ENCODE measurements at places on chromosomes 16 and 17.

DNA sequence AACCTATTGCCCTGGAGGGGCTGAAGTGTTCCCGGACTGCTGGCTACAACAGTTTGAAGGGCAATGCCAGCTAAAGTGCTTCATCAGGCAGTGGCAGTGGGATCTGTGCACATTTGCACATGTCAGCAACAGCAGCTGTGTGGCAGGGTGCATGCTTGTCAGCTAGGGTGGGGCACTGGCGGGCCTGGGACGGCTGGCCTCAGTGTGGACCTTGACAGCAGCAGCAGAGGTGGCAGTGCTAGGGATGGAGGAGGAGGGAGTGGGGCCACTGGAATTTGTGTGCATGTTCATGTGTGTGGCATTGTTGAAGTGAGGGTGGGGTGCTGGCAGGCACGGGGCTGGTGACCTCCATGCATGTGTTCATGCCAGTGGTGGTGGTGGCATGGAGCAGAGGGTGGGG, 203.3 kb upstream of the HS3ST4 start:
- DNase-seq = no peak

DNA sequence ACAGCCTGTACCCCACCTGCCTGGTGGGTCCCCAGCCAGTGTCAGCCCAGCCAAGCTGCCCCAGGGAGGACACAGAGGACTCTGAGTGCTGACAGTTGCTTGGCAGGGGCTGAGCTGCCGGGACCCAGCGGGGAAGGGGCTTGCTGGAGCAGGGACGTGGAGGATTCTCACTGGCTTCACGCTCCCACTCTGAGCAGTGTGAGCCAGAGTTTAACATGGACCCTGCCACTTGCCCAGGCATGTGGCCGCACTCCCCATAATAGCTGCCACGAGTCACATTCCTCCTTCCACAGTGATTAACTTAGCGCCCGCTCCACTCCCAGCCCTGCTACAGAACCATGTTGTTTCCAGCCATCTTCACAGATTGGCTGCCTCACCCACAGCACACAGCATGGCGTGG, 31.2 kb downstream of the SREBF1 start:
- DNase-seq = no peak

DNA sequence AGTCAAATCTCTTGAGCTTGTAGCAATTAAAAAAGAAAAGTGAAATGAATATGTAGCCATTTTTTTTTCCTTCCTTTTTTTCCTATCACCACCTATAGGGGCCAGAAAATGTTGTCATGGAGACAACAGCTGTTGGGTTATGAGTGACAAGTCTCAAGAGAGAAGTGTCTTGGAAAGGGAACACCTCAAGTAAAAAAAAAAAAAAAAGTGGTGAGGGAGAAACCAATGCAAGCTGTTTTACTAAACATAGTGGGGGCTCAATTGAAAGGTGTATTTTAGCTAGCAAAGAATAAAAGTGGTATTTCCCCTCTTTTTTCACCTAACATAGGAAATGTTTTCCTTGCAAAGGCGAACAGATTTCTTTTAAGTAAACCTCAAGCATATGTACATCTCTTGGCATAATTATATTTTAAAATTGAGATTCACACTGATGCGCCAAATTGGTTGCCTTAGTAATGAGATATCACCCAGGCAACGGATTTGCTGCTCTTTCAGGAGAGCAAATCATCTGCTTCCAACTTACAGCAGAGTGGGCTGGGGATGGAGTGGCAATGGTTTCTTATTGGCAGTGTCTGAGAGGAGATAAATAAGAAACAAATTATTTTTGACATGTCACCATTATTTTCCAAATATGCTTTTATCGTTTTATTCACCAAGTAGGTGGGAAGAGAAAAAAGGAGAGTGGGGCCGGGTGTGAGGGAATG, 183.6 kb downstream of the MYO1D start:
- no peak for DNase-seq

DNA sequence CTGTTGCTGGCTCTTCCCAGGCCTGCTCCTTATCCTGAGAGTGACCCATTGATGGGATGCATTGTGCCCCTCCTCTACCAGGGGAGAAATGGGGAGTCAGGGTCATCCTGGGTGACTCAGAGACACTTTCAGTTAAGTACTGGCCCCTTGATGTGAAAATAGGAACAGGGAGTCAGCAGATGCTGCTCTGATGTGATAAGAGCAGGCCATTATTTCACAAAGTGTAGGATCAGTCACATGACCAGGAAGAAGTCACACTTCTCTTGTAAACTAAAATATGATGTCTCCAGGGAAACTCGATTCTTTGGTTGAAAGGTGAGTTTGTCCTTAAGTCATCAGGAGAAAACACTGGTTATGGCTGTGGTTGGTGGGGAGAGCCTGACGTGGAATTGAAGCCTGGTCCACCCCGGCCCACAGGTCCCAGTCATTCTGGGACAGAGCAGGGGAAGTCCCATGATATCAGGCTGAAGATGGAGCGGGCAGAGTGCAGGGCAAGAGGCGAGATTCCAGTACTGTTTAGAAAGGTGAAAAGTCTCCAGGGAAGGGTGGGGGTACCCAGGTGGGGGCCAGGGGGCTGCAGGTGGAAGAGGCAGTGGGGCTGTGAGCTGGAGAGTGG, 88.6 kb upstream of the NLRP1 start:
- no peak for DNase-seq

- no peak for DNase-seq
These were observed 263.1 kb upstream of the TNRC6C start for GRCh38 chr17:77695386-77695785.

- DNase-seq = no peak
These were observed 2.4 kb downstream of the SPN start for GRCh38 chr16:29665294-29666077.

DNA sequence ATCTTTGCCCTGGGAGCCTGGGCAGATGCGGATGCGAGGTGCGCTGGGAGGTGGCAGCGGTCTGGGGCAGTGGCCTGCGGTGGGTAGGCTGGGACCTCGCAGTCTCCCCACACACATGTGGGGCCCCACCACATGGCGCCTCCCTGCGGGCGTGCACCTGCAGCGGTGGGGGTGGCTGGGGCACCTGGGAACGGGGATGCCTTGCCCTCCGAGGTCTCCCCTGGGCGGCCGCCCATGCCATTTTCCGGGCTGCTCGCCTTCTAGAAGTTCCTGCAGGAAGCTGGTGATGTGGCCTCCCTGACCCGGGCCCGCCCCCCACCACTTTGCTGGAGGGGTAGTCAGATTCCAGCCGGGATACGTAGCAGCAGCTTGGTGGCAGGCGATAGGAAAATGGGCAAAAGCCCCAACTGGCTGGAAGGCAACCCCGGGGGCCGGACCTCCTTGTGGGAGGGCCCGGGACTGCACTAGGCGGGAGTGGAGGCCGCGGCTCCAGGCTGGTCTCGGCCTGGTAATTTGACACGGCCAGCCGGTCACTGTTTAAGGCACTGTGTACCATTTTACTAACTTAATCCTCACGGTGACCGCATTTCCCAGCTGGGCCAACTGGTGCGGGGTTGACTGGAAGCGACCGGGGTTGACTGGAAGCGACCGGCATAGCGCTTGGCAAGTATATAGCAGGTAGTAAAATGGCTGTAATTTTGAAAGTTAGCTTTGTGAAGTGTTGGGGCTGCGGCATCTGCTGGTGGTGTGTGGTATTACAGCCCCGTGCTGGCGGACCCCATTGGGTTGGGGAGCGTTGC, 38.5 kb downstream of the IGF2BP1 start:
- DNase-seq = no peak

DNA sequence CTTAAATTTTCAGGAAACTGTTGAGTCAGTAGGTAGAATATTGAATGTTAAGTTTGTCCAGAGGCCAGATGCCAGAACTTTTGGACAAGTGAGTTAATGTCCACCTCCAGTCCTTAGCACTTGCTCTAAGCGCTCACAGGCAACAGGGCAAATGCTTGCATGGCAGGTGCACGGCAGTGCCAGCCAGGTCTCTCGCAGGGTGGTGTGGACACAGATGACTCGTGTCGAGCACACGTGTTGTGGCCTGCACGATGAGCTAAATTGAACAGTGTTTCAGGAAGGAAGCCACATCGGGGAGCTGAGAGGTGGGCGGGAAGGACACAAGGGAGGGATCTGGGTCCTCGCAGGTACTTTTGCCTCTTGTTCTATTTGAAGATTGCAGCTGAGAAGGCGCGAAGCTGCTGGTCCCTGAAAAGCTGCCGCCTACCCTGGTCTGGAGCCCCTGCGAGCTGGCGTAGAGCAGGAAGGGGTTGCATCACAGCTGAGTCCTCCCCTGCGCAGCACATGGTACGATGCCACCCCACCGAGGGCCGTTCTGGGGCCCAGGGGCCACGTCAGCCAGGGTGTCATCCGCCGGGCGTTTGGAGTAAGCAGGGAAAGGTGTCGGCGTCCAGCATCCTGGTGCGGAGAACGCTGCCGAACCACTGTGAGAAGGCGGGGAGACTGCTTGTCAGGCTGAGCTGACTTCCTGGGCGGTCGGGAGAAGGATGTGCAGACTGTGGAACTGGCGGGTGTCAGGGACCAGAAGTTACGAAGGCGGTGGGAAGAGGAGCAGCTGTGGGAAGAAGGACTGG, 6.3 kb downstream of the RAB40C start:
- DNase-seq = no peak

DNA sequence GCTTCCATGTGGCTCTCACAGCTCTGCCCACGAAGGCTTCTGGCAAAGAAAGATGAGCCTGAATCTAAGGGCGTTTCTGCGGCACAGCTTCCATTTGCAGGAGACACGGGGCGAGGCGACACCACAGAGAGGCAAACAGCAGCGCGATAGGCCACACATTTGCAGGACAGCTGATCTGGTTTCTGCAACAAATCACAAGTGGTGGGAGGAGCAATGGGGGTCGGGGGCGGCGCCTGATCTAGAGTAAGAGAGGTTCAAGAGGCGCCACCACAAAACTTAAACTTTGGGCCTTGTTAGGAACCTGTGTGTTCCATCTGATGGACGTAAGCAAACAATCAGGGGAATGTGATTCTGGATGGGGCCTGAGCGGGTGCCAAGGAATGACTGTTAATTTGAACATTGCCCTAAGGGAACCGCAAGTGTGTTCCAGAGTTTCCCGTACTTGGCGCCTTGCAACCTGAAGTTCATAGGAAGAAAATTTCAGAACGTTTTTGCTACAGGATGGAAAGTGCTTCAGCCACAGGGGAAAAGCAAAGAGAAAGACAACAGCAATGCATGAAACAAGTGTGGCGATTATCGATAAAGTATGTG, 18.9 kb upstream of the ENPP7 start:
- no peak for DNase-seq

DNA sequence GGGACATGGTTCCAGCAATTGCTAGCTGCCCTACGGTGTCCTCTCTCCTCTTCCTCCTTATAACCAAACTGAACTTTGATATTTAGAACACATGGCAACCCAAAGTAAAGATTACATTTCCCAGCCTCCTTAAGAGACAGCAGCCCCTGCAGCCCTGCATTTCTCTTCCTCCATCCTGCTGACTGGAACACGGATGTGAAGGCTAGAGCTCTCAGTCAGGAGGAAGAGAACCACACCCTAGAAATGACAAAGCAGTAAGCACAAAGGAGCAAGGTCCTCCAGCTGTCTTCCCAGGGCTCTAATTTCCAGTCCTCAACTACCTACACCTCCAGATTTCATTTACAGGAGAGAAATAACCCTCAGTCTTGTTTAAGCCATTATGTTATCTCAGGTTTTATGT, 10.9 kb downstream of the DYNC1LI2 start:
- DNase-seq = no peak

- no peak for DNase-seq
These were observed 38.8 kb downstream of the METRNL start for GRCh38 chr17:83118071-83118841.

DNA sequence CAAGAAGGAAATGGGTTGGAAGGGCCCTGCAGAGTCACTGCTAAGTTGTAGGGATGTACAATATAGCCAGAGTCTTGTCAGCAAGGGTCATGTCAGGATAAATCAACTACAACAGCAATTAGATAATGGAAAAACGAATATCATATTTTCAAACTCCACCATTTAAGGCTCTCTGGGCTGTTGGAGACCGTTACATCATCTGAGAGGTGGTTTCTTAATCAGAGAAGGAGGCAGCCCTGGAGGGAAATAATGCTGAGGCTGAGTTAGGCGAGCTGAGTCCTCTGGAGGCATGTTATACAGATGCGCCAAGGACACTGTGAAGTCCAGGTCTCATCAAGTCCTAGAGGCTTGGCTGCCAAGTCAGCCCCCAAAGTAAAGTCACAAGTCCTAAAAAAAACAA, 30.3 kb downstream of the LYRM9 start:
- DNase-seq = no peak

DNA sequence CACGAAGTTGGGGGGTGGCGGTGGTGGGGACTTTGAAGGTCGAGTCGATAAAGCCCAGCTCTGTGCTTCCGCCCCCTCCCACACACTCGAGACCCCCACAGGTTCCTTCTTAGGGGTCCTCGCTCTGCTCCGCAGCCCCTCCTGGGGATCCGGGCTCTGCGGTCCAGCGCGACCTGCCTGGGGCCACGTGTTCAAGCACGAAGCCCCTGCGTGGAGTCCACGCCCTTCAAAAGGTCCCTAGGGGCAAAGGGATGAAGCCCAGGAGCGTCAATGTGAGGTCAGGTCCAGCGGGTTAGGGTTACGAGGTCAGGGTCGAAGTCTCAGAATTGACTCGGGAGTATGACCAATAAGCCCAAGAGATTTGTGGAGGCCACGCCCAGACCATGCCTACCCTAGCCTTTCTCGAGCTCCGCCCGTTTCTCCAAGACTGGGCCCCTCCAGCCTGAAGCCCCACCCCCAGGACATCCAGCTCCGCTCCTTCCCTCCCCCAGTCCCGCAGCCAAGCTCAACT, 786 bp upstream of the CACNA1G start:
- no peak for DNase-seq

- DNase-seq = no peak
These were observed 3.2 kb upstream of the ELOB start for GRCh38 chr16:2779978-2780898.

DNA sequence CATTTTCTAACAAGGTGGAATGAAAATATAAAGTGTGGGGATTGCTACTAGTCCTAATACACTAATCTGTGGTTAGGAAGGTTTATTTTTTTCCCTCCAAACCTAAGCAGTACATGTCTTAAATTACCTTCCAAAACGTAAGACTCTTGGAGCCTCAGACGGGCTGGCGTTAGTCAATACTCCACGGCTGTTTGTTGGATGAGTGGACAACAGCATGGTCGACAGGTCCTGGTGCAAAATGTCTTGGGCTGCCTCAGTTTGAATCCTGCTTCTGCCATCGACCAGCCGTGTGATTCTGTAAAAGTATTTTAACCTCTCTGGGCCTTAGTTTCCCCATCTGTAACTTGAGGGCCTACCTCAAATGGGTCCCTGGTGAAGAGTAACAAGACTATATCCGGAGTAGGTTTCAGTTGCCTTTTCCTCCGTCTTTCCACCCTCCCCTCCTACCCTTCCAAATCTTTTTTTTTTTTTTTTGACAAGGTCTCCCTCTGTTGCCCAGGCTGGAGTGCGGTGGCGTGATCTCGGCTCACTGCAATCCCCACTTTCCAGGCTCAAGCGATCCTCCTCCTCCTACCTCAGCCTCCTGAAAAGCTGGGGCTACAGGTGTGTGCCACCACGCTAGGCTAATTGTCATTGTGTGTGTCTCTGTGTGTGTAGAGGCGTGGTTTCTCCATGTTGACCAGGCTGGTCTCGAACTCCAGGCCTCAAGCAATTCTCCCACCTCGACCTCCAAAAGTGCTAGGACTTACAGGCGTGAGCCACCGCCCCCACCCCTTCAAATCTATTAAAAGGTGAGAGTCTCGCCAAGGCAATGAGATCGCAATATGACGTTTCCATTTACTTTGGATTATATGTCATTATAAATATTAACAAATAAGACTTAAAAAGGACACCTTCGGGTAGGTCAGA, 5.8 kb downstream of the SCGB1C2 start:
- DNase-seq = no peak

Measured in AG09319 (cell line).